Pons (tissue), 1 donor: ENCODE measurements at places on chromosomes 6 and 20.
A peak's percentile ranks its signal among the peaks of the same experiment; 100 is the strongest.

DNA sequence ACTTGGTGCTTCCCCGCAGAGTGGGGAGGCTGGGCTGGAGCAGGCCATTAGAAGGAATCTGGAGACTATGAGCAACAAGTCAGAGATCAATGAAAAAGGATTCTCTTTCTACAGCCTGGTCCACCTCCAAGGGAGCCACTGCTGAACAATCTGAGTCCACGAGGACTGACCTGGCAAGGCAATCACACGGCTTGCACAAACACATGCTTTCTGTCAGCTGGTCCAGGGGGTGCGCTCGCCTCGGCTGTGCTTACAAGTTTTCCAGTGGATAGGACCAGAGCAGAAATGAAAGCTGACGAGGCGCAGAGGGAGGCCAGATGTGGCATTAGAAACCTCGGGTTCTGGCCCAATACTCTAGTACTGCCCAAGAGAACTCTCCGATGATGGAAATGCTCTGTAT lies 18.1 kb downstream of the KCNK5 start:
- DNase-seq = no peak

GRCh38 chr6:3232017-3232945 lies 4.8 kb upstream of the TUBB2B start:
- DNase-seq = no peak

DNA sequence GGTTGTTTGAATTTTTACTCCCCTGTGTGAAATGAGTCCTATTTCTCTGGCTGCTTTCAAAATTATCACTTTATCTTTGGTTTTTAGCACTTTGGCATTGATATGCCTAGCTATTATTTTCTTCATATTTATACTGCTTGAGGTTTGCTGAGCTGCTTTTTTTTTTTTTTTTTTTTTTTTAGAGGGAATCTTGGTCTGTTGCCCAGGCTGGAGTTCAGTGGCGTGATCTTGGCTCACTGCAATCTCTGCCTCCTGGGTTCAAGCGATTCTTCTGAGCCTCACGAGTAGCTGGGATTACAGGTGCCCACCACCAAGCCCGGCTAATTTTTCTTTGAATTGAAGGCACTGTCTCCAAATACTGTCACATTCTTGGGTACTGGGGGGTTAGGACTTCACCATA lies 40.6 kb downstream of the STXBP5 start:
- no peak for DNase-seq

GRCh38 chr20:31857861-31858759 lies 12.2 kb downstream of the DUSP15 start:
- DNase-seq = no peak

GRCh38 chr20:19407736-19408135 lies 195.3 kb downstream of the SLC24A3 start:
- DNase-seq = no peak

- no peak for DNase-seq
Measured at GRCh38 chr6:11613336-11613735, 75.8 kb downstream of the TMEM170B start.

DNA sequence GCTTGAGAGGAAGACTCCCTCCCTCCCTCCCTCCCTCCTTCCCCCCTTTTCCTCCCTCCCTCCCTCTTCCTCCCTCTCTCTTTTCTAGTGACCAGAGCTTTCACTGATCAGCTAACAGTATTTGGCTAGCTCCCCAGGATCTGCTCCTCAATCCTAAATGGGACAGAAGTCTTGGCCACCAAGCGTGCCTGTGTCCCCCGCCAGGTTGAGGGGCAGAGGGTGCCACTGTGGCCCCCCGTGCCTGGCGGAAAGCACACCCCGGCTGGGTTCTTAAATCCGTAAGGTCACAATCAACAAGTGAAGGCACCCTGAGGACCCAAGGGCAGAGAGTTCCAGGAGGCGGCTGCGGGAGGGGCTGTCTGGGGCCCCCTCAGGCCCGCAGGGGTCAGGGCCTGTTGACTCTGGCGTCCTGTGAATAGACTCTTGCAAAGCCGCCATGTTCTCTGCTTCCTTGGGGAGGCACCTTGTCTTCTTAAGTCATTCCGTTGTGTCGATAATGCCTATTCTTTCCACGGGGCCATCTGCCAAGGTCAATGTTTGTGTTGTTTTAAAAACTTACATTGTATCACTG lies 38.9 kb upstream of the STX16 start:
- peak; percentile 24 for DNase-seq

- no peak for DNase-seq
Measured at GRCh38 chr6:104322841-104323240, 536.9 kb downstream of the HACE1 start.

GRCh38 chr6:8236956-8237355 lies 134.6 kb upstream of the EEF1E1 start:
- no peak for DNase-seq

GRCh38 chr6:75551367-75551952 lies 50.2 kb upstream of the SENP6 start:
- no peak for DNase-seq

- DNase-seq = no peak
Measured at GRCh38 chr6:141594874-141595273, 537.9 kb upstream of the GJE1 start.

DNA sequence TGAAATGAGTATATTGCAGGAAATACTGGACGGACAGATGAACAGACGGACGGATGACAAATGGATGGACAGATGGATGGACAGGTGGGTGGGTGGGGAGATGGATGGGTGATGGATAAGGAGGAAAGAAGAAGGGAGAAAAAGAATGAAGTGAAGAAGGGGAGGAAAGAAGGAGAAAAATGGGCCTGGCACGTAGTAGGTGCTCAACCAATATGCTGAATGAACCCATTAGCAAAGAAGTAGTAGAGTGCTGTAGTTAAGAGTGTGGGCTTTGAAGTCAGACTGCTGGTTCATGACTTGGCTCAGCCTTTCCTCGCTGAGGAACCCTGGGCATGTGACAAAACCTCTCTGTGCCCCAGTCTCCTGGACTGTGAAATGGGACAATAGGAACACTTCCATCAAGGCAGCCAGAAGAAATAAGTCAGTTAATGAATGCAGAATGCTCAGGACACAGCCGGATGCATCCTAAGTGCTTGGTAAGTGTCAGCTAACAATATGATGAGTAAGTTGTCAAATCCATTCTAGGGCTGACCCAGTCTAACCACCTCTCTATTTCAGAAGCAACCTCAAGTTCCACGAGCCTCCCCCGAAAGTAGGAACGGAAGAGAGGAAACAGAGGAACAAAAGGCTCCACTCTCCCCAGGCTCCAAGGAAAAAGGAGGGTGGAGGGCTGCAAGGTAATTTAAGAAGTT lies 37.9 kb downstream of the PREX1 start:
- no peak for DNase-seq

DNA sequence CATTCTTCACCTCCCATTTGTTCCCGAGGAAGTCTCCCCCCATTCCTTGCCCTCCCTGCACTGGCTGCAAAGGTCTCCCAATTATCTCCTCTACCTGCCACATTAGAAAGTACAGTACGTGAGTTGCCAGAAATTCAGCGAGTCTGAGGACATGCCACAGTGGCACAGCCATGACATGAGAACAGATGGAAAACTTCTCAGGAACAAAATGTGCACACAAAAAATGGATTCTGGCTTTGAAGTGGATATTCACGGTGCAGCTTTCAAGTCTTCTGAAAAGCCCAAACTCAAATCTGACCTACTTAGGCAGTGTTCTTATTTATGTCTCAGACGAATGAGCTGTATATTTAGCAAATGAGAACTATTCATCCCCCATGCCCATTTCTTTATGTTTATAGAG lies 269.1 kb upstream of the ARID1B start:
- DNase-seq = no peak

DNA sequence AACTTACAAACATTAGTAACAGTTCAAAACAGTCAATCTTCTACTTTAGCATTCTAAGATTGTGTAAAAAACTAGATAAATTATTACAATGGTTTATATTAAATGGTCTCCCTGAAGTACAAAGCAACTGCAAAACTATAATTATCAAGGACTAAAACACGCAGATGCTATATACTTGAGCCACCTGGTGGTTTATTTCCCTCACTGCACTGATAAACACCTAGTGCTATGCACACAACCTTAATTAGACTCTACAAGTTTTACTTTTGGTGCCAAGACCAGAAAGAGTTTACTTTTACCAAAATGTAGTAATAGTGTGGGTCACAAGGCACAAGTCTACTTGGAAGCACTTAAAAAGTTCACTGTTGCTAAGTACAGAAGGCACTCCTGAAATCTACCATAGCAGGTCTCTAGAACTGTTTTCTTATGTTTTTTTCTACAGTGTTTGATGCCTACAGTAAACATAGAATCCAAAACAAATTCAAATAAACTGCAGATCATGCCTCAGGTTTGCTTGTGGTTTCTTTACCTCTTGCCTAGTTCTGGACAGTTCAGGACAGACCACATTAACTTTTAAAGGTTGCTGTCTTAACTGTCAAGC lies 49.2 kb downstream of the GMDS start:
- DNase-seq = peak; percentile 55

GRCh38 chr20:308427-309038 lies 11.2 kb downstream of the ZCCHC3 start:
- no peak for DNase-seq

GRCh38 chr6:109285366-109285765 lies 96.9 kb downstream of the CD164 start:
- DNase-seq = no peak

- no peak for DNase-seq
Measured at GRCh38 chr6:37125774-37126492, 44.0 kb upstream of the PIM1 start.

DNA sequence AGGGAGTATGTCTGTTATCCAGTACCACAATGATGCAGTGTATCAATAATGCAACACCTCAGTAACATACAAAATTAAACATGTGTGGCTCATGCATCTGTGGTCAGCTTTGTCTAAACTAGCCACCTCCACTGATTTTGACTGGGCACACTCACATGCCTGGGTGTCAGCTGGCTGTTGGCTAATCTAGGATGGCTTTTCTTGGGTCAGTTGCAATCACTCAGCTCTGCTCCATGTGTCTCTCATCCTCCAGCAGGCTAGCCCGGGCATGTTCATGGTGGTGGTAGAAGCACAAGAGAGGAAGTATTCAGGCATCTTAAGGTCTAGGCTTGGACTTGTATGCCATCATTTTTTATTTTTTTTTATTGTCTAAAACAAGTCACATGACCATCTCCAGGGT lies 59.3 kb upstream of the JAG1 start:
- no peak for DNase-seq

GRCh38 chr6:89215391-89215790 lies 1.8 kb downstream of the GABRR1 start:
- DNase-seq = no peak

DNA sequence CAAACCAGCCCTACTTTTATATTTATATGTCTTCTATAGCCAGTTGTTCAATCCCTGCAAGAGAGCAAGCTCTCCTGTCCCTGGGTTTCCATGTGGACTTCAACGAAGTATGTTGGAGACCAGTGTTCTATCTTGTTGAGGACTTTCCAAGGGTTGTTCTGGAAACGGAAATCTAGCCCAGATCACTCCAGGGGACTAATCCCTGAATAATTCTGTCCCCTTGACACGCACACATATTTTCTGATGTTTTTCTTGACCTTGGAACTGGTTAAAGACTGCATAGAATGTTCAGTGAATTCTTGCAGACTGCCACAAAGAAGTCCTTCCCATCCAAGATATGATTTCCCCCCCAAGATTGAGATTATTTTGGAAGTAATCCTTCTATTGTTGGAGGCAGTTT lies 9.5 kb upstream of the MYLK2 start:
- DNase-seq = no peak

DNA sequence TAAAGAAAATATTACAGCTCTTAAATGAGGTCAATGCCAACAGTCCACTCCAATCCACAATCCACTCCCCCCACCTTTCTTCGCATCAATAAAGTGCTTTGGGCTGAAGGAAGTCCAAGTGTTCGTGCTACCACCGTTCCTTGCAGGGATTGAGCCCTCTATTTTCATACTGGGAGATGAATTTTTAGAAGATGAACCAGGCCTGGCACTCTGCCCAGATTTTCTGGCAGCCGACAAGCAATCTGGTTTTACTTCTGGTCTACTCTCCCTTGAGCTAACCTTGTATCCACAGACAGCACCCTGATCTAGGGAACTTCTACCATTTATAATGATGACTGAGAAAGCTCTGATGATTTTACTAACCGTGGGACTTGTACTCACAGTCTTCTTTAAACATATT lies 72.3 kb downstream of the BTBD9 start:
- peak; percentile 30 for DNase-seq

GRCh38 chr20:41854765-41855164 lies 236.6 kb upstream of the CHD6 start:
- no peak for DNase-seq

GRCh38 chr20:61979090-61979489 lies 86.6 kb downstream of the TAF4 start:
- no peak for DNase-seq

DNA sequence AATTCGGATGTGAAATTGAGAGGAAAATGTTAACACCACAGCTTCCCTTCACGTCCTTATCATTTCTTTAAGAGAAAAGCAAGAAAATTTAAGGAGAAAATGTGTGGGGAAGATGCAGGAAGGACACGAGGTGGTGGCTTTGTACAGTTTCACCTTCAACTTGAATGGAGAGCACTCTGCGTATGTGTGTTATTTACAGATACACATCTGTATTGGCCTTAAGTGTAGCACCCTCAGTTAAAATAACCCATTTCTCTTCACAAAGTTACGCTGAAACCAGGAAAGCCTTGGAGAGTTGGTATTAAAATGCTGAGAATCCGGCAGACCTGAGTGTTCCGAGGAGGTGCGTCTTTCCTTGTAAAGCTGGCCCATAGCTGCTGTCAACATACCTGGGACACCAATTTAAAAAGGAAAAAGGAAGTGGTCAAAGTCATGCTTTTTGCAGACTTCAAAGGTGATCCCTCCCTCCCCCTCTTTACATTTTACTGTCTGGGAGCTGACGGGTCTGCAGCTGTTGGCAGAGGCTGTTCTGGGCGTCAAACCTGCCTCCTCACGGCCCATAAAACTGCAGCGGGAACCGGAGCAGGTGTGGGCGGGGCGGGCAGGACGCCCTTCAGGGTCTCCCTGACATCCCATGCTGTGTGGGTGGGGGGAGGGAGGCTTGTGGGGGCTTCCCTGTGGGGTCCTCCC lies 61.3 kb upstream of the TBXT start:
- DNase-seq = no peak

- DNase-seq = no peak
Measured at GRCh38 chr6:72554761-72555221, 67.1 kb upstream of the KCNQ5 start.

- no peak for DNase-seq
Measured at GRCh38 chr20:32035426-32035779, 16.6 kb upstream of the HCK start.
